ENCODE measurements at places on chromosomes 7 and 10.
A peak's percentile ranks its signal among the peaks of the same experiment; 100 is the strongest.

DNA sequence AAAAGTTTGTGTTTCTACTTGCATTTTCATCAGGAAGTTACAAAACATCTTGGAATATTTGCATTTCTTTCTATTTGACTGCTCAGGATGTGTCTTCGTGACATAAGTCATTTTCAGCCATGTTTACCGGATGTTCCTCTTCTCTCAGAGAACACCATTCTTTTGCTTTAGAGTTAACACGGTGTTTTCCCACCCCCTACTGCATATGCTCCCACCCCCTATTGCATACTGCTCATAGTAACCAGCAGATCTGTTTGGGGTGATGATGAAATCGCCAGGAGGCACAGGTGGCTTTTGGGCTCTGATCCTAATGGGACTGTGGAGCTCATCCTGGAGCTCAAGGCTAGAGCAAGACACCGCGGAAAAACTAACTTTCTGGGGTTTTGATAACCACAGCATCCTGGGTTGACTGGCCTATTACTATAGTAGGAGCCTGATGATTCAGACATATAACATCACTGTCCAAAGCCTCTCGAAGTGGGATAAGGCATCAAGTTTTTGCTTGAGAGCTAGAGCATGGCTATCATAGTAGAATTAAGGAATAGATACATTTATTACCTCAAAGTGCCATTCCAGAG is 65.1 kb upstream of the BET1 start:
- no peak for DNase-seq

DNA sequence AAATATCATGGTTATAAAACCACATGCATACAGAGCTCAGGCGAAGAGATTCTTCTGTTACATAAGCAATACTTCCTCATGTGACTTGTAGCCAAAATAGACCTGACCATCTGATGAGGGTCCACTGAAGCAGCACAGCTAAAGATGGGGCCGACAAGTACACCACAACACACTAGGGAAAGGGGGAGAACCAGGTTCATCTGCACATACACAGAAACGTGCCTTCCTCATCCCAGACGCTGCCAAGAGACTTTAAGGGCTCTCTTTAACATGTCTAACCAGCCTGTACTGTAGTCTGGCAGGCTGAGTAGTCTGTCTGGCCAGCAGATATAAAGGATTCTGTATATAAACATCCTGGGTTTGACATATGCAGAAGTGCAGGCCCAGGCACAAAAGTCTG is 30.3 kb downstream of the ERCC6 start:
- no peak for DNase-seq

GRCh38 chr7:67018940-67019339 is 22.3 kb downstream of the TYW1 start:
- DNase-seq, result no peak

DNA sequence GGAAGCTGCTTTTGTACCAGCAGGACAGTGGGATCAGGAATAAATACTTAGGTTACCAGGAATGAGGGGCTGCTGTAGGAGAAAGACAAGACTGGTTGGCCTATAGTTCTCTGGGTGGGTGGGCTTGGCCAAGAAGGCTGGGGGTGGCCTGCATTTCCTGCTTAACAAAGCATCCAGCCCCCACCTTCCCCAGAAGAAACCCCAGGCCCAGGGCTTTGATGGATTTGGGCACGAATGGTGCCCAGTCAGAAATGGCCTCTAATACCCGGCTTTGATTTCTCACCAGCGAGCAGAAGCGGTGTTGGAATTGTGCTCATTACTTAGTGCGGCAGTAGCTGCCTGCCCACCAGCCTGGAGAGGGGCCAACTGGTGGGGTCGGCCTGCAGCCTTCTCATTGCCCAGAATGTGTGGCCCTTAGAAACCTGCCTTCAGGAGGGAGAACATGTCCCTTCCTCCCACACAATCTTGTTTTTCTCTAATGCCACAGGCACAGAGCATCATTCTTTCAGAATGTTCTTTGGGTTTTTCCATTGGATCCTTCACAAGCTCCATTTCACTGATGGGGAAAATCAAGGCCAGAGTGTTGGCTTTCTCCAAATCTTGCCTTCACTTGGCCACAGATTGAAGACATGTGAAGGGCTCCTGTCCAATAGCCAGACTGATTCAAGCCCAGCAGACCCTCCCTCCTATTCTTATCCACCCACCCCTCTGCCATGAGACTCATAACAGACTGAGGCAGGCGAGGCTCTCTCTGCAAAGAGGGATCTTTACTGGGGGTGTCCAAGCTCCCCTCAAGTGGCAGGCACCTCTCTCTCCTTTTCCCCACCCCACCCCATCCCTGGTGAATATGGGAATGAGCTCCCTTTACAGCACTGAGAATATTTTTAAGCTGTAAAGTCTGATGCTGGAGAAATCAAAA is 2.5 kb downstream of the UNC5B start:
- DNase-seq, result no peak

- DNase-seq, result no peak
Observed at GRCh38 chr7:43516581-43517342, 66.1 kb upstream of the STK17A start.

GRCh38 chr10:28317760-28318159 is 14.9 kb upstream of the MPP7 start:
- DNase-seq, result no peak

- peak; percentile 92 for DNase-seq
Observed at GRCh38 chr7:30162622-30163124, 27.9 kb downstream of the MTURN start.

- DNase-seq, result peak; percentile 58
Observed at GRCh38 chr7:128409596-128410450, at the start of gene IMPDH1. Gene IMPDH1, minus strand, starts transcription at chr7:128409982. Its CDS starts 81 bp downstream, at chr7:128409901.

DNA sequence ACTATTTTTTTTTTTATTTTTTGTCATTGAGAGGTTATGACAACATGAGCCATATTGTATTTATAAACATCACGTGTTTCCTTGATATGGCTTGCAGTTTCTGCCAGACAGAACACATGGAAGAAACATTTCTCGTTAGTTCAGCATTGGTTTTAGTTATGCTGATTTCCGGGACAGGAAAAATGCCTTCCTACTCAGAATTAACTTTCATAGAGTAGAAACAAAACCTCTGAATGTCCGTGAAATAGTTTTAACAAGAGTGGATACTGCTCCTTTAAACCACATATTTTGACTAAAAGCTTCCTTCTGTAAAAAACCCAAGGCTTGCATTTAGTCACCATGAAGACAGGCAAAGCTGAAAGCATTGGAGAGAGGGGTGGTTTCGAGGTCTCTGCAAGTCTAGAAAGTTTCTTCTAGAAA is 240.4 kb downstream of the KIAA1217 start:
- no peak for DNase-seq

DNA sequence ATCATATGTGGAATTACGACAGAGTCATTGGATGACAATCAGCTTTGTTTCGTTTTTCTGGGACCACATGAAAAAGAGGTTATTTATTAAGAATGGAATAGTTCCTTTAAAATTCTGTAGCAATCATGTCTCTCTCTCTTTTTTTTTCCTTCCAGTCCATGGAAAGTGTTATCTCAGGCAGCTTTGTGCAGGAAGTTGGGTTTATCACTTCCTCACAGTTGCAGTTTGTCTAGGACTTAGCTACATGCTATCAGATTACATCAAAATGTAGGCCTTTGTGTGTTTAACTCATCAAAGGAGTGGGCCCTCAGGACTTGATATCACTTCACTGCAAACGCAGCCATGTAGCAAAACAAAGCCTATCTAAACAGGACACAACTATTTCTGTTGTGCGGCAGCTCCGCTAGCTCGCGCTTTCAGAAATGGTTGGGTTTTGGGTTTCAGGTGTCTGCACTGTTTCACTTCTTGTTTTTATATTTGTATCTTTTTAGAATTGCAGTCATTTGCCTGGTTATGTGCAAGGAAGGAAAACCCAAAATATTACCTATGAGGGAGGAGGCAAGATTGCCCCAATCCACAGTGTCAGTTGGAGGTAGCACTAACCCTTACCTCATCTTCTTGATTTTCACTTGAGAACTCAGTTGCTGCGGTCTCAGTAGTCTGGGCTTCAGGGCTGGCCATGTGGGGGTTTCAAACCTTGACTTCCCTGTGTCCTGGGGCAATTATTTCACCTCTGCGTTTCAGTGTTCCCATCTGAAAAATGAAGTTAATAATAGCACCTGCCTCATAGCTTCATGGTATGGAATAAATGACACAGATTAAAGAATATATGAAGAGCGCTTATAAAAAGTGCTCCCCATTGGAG is 66.7 kb downstream of the HHEX start:
- DNase-seq, result no peak

DNA sequence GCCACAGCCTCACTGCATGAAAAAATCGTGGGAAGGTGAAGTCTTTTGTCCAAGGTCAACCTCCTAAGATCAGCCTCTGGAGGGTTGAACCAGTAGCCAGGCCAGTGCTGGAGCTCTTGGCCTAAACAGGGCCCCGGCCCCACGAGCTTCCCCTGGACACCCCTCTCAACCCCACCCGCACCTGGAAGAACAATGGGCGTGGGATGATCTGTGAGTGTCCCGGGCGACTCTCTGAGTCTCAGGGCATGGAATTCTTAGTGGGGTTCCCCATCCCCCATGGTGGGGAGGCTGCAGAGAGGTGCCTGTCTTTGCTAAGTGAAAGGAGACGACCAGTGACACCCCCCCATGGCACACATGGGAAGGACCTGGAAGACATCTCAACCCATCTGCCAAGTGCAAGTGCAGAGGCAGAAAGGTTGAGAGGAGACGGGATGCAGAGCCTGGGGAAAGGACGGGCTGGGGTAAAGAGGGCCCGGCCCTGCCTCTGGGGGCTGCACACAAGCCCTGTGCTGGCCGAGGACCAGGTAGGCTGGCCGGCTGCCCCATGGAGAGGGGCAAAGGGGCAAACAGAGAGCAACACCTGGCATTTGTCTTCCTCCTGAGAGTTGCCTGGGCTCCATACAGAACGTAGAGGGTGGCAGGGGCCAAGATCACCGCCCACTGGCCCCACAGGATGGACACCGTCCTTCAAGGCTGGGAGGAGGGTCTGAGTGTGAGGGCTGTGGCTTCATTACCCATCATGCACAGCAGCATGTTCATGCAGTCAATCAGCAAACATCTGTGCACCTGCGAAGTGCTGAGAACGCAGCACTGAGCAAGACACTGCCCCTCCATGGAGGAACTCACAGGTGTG is 163.0 kb upstream of the PPP2R2D start:
- DNase-seq, result no peak

All from NCI-H2107 (cell line).